ENCODE measurements at places on chromosomes 5 and 9.
A peak's percentile ranks its signal among the peaks of the same experiment; 100 is the strongest.

DNA sequence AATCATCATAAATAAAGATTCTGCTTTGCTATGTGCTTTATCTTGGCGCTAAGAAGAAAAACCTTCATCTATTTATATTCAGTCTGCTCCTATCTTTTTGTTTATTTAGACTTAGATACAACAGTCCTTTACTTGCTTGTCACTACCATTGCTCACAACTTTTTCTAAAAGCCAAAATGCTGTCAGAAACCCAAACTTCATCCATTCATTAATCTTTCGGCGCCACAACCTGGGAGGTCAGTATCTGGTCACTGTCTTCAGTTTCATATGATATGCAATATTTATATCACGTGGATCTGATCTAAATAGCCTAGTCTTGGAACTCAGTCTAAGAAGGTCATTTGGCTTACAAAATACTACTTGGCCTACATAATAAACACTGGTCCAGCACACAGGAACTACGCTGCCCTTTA is 159.3 kb upstream of the TARS1 start:
- DNase-seq = no peak

GRCh38 chr5:133114933-133115310 is 63.1 kb downstream of the HSPA4 start:
- no peak for DNase-seq

GRCh38 chr9:85444243-85444642 is 297.5 kb downstream of the AGTPBP1 start:
- DNase-seq = no peak

GRCh38 chr9:93127395-93127911 is 6.6 kb downstream of the NINJ1 start:
- no peak for DNase-seq

DNA sequence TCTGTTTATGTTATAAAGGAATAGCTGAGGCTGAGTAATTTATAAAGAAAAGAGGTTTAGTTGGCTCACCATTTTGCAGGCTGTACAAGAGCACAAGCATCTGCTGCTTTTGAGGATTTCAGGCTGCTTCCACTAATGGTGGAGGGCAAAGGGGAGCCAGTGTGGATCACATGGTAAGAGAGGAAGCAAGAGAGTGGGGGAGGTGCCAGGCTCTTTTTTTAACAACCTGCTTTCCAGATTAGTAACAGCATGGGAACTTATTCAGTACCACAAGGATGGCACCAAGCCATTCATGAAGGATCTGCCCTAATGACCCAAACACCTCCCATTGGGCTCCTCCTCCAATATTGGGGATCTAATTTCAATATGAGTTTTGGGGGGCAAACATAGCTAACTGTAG is 40.4 kb downstream of the CCL28 start:
- DNase-seq = no peak

DNA sequence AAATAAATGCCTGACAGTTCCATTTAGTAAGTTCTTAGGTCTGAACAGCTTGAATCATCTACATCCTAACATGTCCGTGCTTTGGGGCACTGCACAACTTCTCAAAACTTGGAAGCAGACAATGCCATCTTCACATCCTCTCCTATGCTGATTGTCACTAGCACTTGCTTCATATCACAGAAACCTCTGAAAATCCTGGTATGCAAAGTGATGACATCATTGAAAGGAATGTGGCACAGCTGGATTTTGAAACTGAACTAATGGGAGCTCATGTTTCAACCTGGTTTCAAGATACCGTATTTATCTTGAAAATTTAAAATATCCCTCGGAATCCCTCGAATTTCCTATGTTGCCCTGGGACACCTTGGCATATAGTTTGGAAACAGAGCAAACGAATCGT is 490.2 kb upstream of the DAP start:
- DNase-seq = peak; percentile 12

DNA sequence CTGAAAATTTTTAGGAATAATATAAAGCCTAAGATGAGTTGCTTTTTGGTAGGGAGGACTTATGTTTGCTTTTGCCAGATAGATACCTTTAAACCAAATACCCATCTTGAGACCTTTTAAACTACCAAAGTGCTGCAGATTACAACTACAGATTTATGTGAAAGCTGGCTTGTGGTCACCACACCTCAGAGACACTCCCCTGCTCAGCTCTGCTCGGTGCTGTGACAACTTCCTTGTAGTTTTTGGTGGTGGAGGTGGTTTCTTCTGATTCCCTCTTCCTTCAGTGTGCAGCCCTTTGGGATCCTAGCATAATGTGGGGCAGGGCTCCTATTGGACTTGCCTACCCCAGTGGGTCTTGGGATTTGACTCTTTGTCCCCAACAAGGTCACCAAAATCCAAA is 29.2 kb downstream of the GARNL3 start:
- DNase-seq = no peak

DNA sequence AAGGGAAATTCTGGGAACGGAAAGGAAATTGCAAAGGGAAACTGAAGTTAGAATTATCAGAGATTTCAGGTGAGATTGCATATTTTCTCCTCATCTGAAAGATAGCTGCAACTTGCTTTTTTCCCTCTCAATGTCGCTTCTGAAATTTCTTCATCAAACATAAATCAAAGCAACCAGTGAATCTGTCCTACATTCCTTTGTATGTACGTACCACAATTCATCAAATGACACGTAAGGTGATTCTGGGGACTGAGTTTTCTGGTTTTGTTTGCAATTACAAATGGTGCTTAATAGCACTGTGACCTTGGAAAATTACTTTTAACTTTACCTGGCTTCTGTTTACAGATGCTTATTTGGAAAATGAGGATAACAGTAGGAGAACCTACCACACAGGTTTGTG is 21.9 kb upstream of the CNOT6 start:
- no peak for DNase-seq

GRCh38 chr5:149387081-149387631 is 8.1 kb upstream of the IL17B start:
- DNase-seq = peak; percentile 64

- DNase-seq = no peak
Observed at GRCh38 chr5:677131-678101, 15.7 kb downstream of the TPPP start.

GRCh38 chr5:28580616-28581015 is 1542.2 kb upstream of the CDH9 start:
- DNase-seq = peak; percentile 85

- no peak for DNase-seq
Observed at GRCh38 chr9:2691212-2691611, 26.1 kb upstream of the KCNV2 start.

GRCh38 chr9:128629136-128629535 is 27.5 kb downstream of the DYNC2I2 start:
- no peak for DNase-seq

- no peak for DNase-seq
Observed at GRCh38 chr9:110874963-110875674, 163.2 kb downstream of the LPAR1 start.

DNA sequence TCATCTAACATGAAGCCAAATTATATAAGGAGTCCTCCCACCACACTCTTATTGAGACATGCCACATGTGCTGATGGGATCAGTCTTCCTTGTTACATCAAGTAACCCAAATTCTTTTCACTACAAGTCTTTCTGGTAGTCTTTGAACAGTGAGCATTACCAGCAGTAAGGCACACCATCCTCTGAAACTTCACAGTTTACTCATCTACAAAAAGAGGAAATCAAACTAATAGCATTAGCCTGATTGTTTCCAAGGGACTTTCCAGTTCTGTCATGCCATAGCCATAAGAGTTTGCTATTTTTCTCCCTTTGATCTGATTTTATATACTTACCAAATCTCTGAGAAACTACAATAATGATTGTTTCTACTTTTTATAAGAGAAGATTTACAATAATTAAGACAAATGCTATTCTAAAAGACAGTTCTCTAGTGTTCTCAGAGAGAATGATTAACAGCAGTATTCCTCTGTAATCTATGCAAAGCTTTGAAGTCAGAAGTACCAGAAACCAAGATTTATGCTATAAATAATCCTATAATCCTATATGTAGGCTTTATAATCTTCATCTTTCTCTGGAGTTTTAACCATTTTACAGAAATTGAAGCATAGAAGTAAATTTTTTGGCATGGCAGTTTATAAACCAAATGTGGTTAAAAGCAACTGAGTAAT is 166.2 kb upstream of the ACO1 start:
- no peak for DNase-seq

DNA sequence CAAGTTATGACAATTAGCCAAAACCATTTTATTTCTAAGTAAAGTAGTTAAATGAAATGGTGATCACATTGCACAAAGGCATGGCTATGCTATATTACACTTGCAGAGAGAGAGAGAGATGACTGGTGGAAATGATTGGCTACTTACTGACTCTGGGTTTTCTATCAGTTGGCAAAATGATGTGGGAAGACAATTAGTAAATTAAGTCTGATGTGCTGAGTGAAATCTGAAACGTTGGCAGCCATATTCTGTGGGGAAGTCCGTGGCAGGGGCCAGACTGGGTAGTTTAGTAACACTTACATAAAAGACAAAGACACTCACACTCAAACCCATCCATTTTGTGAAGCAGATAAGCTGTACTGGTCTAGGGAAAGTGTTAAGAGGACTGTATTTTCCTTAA is 61.6 kb downstream of the ANXA1 start:
- no peak for DNase-seq

DNA sequence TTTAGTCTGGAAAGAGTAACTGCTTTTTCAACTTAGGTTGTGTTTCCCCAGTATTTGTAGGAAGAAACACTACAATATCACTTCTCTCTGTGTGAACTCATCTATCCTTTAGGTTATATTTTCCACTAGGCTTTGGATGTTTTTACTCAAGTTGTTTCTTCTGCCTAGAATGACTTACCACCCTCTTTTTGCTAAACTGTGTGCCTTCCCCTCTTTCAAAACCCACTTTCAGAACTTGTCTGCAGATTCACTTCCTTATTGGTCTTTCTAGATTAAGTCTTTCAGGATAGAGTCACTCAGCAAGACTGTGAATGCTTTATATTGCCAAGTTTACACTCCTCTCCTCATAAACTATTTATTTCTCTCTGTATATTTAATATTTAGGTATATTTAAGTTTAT is 14.2 kb upstream of the CAST start:
- DNase-seq = no peak

GRCh38 chr5:40080191-40080590 is 599.5 kb upstream of the PTGER4 start:
- no peak for DNase-seq

GRCh38 chr5:180140571-180140970 is 68.4 kb downstream of the RASGEF1C start:
- DNase-seq = no peak

- no peak for DNase-seq
Observed at GRCh38 chr5:1093361-1093760, 18.5 kb downstream of the SLC12A7 start.

DNA sequence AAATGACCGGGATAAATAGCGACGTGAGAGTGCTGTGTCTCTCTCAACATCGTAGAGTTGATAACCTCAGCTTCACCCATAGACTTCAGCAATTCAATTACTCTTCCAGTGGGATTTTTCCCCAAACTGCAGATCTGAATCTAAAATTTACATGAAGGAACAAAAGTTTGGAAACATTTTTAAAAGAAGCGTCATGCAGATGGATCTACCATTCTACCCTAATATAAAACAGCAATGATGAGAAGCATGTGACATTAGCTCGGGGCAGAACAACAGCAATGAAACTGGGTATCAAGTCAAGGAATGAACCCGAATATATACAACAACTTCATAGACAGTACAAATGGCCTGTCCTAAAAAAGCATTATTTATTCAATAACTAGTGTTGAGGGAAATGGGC is 18.8 kb downstream of the GLT6D1 start:
- no peak for DNase-seq

GRCh38 chr9:84711936-84712335 is 42.4 kb downstream of the NTRK2 start:
- peak; percentile 76 for DNase-seq

GRCh38 chr9:14358523-14358922 is 44.6 kb upstream of the NFIB start:
- no peak for DNase-seq

DNA sequence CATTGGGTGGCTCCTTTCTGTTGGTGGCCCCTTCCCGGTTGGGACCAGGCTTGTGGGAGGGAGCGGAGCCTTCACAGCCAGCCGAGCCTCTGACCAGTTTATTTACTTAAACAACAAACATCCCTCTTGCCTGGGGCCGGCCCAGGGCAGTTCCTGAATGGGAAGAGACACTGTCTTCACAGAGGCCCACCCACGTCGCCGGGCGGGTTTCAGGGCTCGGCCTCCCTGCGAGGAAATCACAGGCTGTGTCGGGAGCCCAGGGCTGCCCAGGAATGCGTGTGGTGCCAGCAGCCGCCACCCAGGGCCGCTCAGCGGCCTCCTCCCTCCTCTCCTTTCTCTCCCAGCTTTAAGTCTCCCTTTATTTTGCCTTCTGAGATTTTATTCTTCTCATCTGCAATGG is 132.5 kb downstream of the HSD17B3 start:
- DNase-seq = peak; percentile 21

DNA sequence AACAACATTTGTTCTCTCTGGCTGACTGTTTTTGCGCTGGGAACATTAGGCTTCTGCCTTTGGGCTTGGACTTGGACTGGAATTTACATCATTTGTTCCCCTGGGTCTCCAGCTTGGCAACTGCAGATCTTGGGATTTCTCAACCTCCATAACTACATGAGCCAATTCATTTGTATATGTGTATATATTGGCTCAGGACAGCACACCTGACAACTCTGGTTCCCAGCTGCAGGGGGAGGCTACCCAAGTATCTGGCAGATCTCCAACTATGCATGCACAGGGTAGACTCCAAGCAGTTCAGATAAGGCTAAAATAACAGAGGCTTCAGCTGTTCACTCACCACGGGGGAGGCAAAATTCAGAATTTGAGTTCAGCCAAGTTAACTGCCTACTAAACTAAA is 31.6 kb upstream of the F2RL1 start:
- peak; percentile 89 for DNase-seq

DNA sequence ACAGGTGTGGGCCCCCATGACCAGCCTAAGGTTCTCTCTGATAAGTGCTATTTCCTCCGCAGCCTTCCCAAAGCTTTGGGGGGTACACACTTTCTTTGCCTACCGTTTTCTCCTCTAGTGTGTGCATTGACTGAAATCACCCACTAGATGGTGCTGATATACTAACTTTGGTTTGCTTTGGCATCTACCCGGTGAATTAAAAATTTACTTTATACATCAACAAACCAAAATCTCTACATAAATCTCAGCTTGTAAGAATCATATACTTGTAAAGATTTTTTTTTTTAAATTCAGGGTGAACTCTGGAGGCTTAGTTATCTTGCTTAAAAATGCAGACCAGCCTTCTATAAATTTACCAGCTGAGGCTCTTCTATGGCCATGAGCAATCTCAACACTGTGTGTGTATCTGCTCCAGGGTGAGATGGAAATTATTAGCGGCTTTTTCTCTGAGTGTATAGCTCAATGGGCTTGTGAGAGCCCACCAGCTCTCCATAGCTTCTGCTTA is 475.7 kb upstream of the TNC start:
- DNase-seq = peak; percentile 81

DNA sequence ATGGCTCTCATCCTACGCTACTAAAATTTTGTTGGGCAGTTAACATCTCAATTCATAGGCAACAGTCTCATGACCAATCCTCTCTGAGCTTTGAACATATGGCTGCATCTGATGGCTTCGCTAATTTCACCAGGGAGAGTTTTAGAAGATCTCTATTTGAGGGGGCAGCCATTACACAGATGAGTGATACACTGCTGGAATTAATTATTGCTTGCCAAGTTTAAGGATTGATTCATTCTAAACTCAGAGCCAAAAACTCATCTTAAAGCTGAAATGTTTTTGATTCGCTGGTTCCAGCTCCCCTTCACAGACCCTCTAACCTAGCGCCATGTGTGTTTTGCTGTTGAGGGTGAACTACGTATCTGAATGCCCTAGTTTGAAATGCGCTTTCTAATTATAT is 519.9 kb upstream of the WWC1 start:
- DNase-seq = peak; percentile 80

- no peak for DNase-seq
Observed at GRCh38 chr5:72558383-72558782, 51.2 kb upstream of the ZNF366 start.

GRCh38 chr9:116411506-116411905 is 257.9 kb downstream of the PAPPA start:
- no peak for DNase-seq

Measured in fibroblast of skin of right quadriceps (primary cell).